Stimulated activated CD8-positive, alpha-beta memory T cell treated with anti-CD3 and anti-CD28 coated beads, Interleukin-15, amount 100 ng/mL, for 48 hours (primary cell): ENCODE measurements at places on chromosomes 1 and 21.

DNA sequence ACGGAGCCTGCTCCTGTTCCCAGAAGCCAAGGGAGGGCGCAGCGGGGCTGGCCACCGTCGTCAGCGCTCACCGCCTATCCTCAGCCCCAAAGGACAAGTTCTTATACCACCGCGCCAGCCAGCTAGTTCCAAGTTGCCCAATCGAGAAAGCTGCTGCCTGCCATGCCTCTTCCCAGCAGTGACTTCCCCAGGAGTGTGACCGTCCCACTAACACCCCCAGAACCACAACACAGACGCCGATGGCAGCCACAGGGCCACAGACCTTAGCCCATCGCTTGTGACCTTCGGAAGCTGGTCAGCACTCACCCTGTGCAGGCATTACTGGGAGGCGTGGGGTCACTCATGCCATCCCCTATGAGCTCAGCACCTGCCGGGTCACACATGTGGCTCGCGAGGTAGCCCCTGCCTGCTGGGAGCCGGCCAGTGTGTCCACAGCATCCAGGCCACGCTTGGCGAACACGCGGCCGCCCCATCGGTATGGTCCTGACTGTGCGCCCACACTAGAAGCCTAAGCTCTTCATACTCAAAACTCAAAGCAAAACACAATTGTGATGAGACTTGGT, 20.1 kb downstream of the NADK start:
- DNase-seq = no peak

DNA sequence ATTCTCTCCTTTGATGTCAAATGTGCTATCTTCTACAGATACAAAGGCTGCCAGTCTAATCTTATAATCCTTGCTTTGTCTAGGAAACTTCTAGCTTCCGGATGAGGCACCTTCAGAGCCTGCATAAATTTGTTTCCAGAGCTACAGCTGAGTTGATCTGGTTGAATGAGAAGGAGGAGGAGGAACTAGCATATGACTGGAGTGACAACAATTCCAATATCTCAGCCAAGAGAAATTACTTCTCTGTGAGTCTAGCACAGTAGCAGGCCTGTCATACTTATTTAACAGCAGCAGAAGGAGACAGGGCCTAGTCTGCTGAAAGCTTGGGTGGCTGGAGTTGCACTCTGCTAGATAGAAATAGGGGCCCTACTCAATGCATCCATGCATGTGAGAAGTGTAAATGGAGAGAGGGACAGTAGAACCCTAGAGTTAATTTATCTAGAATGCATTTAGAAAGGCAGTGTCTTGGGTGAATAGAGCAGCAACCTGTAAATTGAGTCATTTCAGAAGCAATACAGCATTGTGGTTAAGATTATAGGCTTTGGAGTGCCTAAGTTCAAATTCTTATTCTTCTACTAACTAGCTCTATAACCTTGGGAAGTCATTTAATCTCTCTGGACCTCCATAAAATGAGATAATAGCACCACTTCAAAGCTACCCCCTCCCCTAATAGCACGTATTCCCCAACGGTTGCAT, 89.0 kb downstream of the MACF1 start:
- DNase-seq = no peak

- peak; percentile 58 for DNase-seq
Measured at GRCh38 chr1:175154629-175155472, 37.7 kb downstream of the KIAA0040 start.

DNA sequence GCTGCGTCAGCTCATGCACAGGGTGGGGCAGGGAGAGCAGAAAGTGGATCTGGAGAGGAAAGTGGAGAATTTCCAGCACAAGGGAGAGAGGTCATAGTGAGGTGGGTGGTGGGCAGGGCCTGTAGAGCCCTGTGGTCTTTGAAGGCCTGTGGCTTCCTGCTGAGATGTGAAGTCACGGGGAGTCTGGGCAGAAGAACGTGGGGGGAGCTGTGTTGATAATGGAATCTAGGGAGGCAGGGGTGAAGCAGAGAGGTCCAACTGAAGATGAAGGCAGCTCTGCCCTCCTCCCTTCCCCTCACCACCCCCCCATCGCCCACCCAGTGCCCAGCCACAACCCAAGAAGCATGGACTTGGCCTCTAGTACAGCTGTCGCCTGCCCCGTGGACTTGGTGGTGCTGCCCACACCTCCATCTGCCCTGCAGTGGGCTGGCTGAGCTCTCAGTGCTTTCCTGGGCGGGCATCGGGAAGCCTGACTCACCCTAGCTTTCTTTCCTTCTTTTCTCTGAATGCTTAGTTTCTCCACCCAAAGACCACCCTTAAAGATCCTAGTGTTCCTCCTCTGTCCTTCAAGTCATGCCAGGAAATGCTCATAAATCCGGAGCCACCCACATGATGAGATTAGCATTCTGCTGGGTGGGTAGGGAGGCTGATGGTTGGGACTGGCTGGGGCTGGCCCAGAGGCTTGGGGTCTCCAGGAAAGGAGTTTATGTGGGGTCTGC, 186.1 kb downstream of the TRABD2B start:
- no peak for DNase-seq

GRCh38 chr1:10735563-10736305, 60.7 kb downstream of the CASZ1 start:
- DNase-seq = no peak
